Kidney (tissue), 22 donors: ENCODE measurements at places on chromosomes 2 and 18.

DNA sequence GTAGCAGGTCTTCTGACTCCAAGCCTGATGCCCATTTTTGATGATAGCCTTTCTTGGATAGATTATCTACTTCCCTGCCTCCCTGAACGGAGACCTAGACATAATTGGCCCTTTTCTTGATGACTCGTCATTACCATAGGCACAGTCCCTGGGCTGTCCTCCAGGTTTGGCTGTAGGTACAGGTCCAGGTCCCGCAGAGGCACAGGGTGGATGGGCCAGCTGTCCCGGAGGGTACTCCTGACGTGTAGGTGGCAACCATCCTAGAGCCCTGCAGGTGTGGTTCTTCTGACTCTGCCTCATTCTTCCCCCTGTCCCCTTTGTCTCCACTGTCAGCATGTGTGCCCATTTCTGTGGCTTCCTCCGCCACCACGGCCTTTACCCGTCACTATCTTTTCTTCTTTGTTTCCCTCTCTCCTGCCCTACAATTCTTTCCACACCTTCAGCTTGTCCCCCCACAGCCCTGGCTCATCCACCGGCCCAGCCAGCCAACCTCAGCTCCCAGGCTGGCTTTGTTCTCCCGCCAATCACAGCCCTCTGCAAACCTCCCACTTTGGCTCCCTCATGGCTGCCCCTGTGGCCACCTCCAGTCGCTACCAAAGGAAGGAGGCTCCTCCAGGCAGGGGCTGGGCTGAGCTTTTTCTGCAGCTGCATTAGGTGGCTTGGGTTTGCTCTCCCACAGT lies 102.8 kb downstream of the SMAD7 start:
- DNase-seq: no peak

DNA sequence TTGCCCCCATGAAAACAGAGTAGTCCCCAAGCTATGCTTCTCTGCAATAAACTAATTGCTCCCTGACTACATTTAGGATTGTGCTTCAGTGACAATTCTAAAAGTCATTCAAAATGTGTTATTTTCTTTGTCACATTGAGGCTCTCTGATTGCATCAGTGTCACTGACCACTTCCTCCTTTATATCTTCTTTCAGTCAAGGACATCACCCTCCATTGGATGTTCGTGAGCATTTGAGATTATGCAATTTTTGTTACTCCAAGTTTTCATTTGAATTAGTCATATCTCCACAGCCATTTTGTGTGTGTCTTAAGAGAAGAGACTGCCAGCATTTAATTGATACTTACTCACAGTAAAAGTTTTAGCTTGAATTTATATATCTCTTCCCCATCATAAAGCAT lies 780.8 kb upstream of the GCFC2 start:
- no peak for DNase-seq

DNA sequence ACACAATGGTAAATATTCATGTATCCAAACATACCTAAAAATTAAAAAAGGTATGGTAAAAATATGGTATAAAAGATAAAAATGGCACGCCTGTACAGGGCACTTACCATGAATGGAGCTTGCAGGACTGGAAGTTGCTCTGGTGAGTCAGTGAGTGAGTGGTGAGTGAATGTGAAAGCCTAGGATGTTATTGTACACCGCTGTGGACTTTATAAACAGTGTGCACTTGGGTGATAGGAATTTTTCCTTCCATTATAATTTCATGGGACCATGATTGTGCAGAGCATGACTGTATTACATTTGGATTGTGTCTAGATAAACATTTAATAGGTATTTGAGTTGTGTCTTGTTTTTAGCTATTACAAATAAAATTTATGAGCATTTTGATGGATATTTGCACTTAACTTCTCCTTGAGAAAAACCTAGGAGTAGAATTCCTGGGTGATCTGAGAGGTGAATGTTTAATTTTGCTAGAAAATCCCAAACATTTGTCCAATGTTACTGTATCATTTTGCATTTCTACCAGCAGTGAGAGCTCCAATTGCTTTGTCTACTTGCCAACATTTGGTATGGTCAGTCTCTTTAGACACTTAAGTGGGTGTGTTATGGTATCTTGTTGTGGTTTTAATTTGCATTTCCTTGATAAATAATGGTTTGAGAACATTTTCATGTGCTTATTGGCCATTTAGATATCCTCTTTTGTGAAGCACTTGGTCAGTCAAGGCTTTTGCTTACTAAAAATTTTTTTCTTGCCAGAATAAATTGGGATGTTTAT lies 81.7 kb downstream of the BCL2L11 start:
- DNase-seq: no peak

DNA sequence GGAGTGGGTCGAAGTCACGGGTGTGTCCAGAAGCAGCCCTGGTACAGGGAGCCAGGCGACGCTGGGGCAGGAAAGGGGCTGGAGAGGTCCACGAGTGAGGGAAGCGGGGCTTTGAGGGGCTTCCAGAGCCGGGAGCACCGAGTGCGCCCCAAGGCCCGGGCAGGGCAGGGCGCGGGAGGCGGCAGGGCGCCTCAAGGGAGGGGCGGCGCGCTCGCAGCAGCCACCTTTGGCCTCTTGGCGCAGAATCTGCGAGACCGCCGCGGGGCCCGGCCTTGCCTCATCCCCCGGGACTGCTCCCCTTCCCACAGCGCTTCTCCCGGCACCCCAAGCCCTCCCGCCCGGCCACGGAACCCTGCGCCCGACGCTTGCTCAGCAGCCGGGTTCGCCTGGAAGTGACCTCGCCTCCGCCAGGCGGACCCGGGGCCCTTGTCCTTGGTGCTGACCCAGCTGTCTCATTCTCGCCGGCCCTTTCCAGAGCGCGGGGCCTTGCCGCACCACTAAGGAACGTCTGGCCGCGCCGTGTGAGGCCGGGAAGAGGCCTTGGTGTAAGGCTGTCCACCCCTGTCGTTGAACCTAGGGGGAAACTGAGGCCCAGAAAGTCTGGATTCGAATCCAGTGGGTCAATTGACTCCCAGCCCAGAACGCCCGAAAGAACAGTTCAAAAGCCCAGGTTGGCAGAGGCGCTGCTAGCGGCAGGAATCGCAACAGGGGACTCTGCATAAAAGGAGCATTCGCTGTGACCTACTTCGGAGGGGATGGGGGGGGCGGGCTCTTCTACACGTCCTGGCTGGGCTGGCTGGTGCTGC lies 584 bp upstream of the DNER start:
- peak; percentile 84 for DNase-seq

DNA sequence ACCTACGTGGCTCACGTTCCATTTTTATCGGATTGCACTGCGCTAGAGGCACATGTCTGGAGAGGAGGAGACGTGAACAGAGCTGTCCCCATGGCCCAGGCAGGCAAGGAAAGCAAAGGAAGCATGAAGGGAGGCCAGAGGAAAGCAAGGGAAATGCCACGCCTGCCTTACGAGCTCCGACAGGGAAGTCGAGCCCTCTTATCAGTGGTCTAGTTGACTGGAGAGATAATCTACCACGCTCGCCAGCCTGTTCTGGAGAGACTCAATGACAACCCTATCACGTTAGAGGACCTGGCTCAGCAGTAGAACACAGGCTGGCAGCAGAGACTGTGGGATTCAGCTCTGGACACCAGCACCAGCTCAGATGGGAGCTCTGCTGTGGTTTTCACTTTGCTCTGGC lies 202.6 kb upstream of the ID2 start:
- no peak for DNase-seq

DNA sequence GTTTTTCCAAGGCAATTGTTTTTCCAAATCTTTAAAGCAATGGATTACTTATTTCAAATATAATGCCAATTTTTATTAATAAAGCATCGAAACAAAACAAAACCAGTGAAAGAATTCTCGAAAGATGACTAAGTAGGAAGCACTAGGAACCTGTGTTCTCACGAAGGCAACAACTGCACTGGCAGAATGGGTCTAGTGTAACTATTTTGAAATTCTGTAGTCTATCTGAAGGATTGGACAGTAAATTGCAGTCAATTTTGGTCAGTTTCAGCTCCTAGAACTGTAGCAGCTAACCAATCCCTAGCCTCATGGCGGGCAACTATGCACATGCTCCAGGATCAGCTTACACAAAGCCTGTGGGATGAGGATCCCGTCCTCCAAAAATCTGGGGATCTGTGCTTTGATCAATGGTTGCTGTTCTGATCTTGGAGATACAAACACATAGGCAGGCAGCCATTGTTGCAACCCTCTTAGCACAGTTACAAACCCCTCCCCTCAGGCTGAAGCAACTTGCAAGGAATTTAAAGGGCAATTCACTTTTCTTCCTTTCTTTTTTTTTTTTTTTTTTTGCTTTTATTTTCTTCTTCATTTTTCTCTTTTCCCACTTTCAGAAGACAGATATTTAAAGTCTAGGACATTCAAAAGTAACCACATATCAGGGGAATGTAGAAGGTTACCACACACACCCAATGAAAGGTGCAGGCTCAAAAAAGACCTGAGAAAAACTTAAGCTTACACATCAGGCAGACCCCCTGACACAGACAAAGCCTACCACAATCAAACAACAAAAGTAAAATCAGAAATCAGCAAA lies 147.6 kb downstream of the THADA start:
- no peak for DNase-seq

DNA sequence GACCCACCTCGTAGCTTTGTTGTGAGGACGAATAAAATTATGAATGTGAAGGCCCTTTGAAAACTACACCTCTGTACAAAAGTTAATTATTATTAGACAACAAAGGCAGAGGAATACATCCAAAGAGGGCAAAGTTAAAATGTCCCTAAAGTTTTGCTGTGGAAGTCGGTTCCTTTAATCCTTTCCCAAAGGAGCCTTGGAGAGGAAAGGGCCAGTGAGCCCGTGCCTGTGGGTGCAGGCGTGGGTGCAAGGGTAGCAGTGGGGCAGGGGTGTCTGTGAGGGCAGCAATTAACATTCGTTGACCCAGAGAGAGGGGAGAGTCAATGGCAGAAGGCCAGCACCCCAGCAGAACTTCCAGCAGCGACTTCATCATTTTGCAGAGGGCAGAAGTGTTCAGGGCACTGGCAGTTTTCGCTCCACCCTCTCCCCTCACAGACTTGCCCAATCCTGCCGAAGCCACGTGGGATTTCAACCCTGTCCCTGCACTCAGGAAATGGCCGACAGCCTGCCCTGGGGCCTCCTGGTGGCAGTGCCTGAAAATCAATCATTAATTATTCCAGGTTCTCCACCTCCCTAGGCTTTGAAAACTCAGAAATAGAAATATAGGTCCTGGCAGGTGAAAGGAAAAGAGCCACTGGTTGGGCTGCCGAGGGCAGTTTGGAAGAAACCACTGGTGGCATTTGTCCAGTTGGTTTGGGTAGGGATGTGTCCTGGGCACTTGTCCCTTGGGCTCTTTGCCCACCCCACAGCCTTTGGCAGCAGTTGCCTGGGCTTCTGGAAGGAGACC lies 4.2 kb upstream of the PAX8 start:
- peak; percentile 91 for DNase-seq

DNA sequence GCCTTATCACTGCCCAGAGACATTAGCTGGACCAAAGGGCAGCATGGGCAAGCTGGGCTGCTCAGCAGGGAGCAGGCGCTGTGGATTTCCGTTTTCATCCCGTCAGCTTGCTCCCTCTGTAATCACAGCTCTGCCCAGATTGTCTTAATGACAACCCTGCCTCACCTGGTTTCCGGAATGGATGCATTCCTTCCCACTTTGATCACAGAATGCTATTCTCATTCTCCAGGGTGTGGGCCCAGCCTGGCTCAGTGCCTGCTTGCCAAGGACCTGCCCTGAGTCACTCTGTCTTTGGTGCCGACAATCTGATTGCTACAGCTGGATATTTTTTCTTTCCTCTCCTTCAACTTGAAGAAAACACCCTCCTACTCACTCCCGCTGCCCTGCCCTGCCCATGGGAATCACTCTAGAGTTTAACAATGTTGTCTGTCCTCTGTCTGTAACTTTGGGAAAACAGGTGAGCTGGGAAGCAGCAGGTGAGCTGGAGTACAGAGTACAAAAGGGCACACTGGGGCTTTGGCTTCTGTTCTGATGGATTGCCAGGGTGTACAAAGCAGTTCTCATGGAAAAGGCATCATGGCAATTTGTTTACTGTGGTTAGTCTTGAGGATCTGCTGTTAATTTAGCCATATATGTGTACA lies 27.2 kb upstream of the FAM136A start:
- no peak for DNase-seq
